ENCODE measurements at places on chromosomes 13 and 19. TPM values are rescaled to one million over a fixed set of nuclear protein-coding genes. Genes with fewer than 3 reads are reported as not detected.

GRK1 gene
- total RNA-seq = 1.7 TPM

- DNase-seq = peak; percentile 52
- no peak overlapping the region for H3K27ac ChIP-seq
- no peaks in the 10 kb centered on the region for H3K27me3 ChIP-seq
Measured at GRCh38 chr19:45865269-45865948, 1.3 kb downstream of the FOXA3 start.

CLEC4M gene
- total RNA-seq = not detected

DNA sequence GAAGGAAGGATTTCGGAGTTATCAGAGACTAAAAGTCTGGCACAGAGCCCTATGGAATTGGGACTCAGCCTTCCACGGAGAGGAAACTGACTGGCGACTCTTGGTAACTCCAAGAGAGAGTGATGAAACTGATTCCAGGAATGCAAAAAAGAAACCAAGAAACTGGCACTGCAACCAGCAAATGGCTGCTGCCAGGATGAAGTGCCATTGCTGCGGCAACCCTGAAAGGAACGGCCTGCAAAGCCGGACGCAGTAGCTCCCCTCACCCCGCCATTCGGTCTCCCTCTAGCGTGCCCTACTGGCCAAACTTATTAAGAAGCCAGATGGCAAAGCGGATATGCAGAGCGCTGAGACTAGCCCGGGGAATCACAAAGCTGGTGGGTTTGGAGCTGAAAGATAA is 236.0 kb downstream of the PCDH9 start:
- no peaks in the 10 kb centered on the region for H3K36me3 ChIP-seq
- H3K4me3 ChIP-seq = peak overlapping the region; percentile 32
- H3K27me3 ChIP-seq = no peaks in the 10 kb centered on the region
- H3K4me1 ChIP-seq = no peaks in the 10 kb centered on the region
- peak; percentile 95 for DNase-seq

ZNF506 gene
- total RNA-seq = 13.1 TPM

LIM2 gene
- not detected for total RNA-seq

DNA sequence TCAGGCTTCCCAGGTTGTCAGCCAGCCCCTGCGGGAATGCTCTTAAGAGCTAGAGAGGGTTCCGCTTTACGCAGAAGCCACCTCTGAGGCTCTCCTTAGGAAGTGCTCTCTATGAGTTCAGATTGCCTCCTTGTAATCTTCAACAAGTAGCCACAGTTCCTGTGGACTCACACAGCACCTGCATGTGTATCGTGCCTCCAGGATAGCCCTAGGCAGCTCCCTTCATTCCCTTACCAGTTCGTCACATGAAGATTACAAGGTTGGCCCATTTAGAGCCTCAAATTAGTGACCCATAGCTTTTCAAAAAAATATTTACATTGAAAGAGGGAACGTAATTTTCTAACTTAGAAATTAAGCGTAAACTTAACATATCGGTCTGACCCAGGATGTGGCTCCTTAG is 284.3 kb downstream of the MTUS2 start:
- H3K4me1 ChIP-seq = no peaks in the 10 kb centered on the region
- no peaks in the 10 kb centered on the region for H3K27me3 ChIP-seq
- no peak overlapping the region for H3K27ac ChIP-seq
- DNase-seq = no peak
- no peak overlapping the region for H3K4me3 ChIP-seq

Data from endodermal cell (in vitro differentiated cells).